ENCODE measurements at places on chromosomes 1 and 21.

GRCh38 chr1:29415861-29416260, 179.5 kb downstream of the PTPRU start:
- no peak for DNase-seq

GRCh38 chr21:31777857-31778256, 45.9 kb upstream of the SCAF4 start:
- no peak for DNase-seq

DNA sequence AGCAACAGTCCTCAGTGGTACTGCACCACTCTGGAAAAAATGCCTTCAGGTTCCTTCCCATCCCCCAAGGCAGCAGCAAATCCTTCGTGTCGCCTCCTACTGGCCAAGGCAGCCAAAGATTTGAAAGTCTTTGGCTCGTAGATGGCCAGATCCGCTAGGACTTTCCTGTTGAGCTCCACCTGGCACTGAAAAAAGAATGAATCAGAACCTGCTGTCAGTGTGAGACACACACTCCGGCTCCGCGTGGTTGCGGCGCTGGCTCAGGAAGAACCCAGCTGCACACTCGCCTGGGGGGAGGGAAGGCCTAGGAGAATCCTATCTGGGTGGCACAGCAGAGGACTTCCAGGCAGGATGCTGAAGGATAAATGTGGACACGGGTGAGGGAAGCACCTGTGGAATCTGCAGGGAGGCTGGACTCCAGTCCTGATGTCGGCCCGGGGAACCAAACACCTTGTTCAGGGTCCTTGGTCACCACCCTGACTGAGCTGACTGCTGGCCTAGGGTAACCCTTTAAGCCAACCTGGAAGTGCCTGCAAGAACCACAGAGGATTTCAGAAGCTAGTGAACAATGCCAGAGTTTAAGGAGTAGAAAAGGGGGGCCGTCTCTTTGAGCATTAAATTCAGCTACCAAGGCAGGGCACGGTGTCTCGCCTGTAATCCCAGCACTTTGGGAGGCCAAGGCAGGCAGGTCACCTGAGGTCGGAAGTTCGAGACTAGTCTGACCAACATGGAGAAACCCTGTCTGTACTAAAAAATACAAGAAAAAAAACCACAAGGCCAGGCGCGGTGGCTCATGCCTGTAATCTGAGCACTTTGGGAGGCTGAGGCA, 3.2 kb upstream of the CCNL2 start:
- DNase-seq, result peak; percentile 35

DNA sequence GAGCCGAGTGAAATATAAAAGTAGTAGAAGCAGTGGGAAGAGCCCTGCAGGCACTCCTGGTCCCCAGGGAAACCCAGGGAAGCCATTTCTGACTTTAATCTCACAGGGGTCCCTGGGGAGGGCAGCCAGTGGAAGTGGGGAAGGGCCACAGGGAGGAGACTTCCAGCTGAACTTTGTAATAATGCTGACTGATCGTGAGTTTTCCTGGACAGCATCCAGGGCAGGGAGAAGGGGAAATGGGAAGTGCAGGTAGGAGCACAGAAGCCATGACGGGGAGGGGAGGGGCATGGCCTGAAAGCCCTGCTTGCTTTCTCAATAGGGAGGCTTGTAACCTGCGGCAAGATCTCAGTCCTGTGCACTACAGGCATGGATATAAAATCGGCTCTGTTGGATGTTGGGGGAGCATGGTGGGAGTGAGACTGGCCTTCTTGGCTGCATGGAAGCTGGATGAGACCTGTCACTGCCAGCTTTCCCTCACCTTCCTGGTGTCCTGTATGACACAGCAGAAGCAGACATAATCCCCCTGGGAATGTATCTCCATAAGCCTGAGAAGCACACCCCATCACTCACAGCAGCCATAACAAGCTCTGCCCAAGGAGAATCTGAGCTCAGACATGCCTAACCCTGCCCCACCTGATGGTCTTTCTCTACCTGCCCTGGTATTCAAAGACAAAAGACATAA, 15.1 kb upstream of the MX1 start:
- DNase-seq, result no peak

GRCh38 chr1:158798531-158798930, 17.5 kb upstream of the OR6N2 start:
- no peak for DNase-seq

DNA sequence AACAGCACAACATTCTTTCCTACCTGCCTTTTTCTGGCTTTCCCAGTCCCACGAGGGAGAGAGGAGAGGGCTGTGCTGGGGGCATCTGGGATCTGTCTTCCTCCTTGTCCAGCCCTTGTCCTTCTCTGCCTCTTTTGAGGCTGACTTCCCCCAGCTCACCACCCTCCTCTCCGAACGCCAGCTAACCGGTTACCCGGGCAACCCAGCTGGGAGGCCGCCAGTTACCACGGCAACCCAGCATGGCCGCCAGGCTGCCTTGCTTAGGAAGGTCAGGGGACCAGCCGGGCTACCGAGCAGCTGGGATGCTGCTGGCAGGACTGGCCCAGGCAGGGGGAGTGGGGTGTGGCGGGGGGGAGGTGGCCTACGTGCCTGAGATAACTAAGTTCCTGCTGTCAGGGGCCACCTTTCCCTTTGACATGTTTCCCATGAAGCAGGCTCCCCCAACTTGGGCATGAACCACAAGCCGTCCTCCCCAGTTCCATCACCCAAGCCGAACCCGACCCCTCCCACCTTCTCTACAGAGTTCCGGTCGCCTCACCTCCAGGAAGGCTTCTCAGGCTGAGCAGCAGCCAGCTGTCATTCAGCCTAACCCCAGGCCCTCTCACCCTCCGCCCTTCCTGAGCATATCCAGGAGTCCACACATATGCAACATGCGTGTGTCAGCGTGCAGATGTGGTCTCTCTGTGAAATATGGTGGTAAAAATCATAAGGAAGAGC, 8.7 kb downstream of the PLEKHA6 start:
- no peak for DNase-seq

GRCh38 chr1:205598841-205599668, 32.8 kb downstream of the ELK4 start:
- no peak for DNase-seq

GRCh38 chr1:27724961-27725373, 794 bp upstream of the FAM76A start:
- DNase-seq, result peak; percentile 1

GRCh38 chr1:44283524-44284173, 70.4 kb downstream of the DMAP1 start:
- no peak for DNase-seq

DNA sequence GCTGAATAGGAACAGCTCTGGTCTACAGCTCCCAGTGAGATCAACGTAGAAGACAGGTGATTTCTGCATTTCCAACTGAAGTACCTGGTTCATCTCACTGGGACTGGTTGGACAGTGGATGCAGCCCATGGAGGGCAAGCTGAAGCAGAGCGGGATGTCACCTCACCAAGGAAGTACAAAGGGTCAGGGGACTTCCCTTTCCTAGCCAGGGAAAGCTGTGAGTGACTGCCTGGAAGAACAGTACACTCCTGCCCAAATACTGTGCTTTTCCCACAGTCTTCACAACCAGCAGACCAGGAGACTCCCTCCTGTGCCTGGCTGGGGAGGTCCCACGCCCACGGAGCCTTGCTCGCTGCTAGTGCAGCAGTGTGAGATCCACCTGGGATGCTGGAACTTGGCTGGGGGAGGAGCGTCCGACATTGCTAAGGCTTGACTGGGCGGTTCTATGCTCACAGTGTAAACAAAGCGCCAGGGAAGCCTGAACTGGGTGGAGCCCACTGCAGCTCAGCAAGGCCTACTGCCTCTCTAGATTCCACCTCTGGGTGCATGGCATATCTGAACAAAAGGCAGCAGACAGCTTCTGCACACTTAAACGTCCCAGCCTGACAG, 14.7 kb downstream of the CR1L start:
- DNase-seq, result no peak

- no peak for DNase-seq
These were observed 207.1 kb downstream of the ROR1 start for GRCh38 chr1:63980740-63981407.

- DNase-seq, result no peak
These were observed 19.9 kb upstream of the ABCB10 start for GRCh38 chr1:229578168-229579058.

DNA sequence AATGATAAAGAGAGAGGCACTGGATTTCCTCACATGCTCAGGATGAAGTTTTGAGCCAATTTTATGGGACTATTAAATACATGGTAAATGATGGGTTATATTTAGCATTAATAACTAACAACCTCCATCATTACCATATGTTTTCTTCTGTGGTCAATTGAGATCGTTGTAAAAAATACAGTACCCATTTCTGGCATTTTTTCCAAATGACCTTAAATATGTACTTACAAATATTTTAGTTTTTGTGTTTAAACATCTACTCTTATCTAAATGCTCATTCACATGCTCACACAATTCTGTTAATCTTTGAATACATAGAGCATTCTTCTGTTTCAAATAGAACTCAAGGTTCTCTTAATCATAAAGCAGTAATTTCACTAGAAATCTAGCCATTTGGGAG, 330.0 kb upstream of the BRINP3 start:
- DNase-seq, result no peak

- DNase-seq, result no peak
These were observed 64.4 kb upstream of the GJA5 start for GRCh38 chr1:147824798-147825197.

GRCh38 chr1:11013160-11013531, 692 bp downstream of the TARDBP start:
- no peak for DNase-seq

GRCh38 chr1:67752306-67752705, 67.3 kb downstream of the GADD45A start:
- DNase-seq, result no peak

GRCh38 chr1:204073837-204074273, 940 bp downstream of the SOX13 start:
- no peak for DNase-seq

DNA sequence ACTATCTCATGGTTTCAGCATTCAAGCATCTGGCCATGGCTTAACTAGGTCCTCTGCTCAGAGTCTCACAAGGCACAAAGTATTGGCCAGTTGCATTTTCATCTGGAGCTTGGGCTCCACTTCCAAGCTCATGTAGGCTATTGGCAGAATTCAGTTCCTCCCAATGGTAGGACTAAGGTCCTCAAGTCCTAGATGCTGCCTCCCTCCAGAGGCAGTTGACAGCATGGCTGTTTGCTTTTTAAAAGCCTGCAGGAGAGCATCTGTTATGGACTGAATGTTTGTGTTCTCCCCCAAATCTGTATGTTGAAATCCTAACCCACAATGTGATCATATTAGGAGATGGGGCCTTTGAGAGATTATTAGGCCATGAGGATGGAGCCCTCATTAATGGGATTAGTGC, 38.0 kb upstream of the HLX start:
- no peak for DNase-seq

- DNase-seq, result no peak
These were observed 9.6 kb upstream of the RFX5 start for GRCh38 chr1:151356696-151357095.

- DNase-seq, result no peak
These were observed 62.9 kb downstream of the TBX19 start for GRCh38 chr1:168343566-168343965.

DNA sequence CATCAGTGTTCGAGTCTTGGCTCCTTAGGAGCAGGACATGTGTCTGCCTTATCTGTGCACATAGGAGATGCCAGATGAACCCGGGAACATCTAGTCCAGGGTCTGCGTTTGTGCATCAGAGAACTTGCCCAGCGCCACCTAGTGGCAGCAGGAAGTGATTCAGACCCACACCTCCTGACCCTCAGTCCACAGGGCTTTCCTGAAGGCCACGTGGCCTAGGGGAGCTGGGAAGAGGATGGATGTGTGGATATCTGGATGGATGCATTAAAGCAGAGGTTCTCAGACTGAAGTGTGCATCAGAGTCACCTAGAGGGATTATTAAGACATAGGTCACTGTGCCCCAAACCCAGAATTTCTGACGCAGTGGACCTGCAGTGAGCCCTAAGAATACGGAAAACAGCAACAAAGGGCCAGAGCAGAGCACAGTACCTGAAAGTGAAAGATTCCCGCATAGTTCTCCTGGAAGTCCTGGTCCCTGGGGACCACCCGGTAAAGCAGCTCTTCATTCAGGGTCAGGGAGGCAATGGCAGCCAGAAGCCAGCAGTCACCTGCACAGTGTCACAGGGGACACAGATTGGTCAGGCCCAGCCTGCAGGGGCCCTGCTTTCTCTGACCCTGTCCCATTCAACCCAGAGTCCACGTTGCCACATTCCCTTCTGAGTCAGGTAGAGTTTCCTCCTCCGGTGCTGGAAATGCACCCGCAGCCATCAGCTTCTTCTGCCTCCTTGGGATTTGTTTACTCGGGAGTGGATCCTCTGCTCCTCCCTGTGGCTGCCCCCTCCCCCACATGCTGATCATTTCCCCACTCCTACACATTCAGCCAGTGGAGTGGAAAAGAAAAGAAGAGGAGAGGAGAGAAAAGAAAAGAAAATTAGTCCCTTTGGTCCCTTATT, 37.0 kb downstream of the CAPN8 start:
- peak; percentile 47 for DNase-seq

DNA sequence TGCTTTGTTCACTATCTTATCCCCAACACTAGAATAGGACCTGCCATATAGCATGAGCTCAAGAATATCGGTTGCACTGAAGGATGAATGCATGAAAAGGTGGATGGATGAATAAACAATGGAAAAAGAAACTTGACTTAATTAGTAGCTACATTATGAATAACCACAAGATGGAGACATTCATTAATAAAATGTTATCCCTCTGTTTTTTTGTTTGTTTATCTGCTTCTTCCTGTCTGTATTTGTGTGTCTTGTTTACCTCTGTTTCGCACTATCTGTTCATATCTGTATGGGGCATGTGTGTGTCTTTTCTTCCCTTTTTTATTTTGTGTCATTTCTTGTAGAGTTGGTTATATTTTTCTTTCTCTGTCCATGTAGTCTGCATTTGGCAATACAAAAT, 1.1 kb upstream of the OR14I1 start:
- no peak for DNase-seq

DNA sequence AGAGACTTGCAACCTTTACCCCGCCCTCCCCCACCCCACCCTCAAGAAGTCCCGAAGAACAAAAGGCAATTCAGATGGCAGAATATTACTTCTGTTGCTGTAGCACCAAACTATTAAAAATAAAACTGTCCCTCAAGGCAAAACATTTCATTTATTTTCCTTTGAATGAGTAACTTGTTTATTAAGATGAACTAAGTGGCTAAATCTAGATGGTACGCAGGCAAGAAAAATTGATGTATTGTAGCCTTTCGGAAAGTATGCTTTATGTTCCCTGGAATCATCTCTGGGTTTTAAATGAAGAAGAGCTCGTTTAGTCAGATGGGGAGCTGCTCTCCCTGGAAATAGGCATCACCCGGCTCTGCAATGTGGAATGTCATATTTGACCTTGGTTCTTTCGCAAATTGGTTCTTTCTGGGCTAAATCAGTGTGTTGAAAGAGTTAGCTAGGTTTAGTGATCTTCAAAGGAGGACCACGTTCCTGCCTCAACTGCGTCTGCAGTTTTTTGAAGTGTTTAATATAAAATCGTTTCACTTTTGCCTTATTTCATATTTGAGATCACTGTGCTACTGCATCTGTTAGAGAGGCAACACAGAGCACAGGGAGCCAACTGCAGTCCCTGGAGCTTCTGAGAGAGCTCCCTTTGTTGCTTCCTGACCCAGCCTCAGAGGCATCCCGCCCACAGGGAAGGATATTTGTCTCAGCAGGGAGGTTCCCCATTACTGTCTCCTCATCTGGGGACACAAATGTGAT, 61.8 kb downstream of the KIF26B start:
- no peak for DNase-seq

GRCh38 chr1:3745590-3746381, 6.5 kb upstream of the CCDC27 start:
- DNase-seq, result no peak

All from stimulated activated CD4-positive, alpha-beta T cell treated with anti-CD3 and anti-CD28 coated beads, Interleukin-4, amount 100 ng/mL, for 4 hours (primary cell).